ENCODE measurements at places on chromosomes 3 and 15.

DNA sequence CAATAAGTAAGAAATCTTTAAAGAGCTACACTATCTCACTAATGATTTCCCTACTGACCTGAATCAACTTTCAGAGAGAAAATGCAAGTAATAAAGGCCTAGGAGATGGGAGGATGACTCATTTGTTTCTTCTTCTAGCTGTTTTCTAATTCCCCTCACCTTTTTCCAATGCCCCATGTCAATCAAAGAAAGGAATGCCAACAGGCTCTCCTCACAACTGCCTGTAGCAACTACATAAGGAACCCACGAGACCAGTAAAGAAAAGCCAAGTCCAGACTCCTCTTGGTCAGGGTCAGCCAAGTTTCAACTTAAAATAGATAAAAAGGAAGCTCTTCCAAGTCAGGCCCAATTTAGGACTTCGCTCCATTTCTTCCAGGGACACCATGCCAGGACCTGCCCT, 201.9 kb downstream of the TNIK start:
- DNase-seq, result no peak

DNA sequence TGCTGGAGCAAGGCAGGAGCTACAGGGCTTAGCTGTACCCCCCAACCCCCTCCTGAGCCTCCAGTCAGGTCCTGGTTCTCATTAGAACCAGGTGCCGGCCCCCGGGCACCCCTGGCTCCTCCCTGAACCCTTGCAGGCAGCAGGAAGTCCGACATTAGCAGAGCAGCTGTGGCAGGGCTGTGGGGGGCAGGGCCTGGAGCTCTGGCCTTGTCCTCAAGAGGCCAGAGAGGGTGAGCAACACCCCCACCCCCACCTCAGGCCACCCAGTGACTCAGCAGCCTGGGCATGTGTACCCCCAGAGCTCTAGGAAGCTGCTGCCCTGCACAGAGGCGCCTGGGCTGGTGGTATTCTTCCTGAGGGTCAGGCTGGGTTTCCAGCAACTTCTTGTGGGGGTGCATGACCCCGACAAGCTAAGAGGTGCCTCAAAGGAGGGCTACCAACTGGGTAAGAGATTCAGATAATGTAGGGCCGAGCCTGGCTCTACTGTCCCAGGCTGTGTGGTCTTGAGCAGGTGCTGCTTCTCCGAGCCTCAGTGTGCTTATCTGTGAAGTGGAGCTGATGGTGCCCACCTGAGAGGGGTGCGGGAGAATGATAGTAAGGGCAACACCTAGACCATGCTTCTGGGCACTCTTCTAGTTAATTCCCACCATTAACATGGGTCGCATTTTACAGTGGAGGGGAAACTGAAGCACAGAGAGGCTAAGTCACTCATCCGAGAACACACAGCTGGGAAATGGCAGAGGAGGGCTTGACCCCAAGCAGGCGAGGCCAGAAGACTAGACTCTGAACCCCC, 16.0 kb downstream of the H1-8 start:
- DNase-seq, result no peak

GRCh38 chr15:67242708-67243111, 11.8 kb downstream of the AAGAB start:
- no peak for DNase-seq

DNA sequence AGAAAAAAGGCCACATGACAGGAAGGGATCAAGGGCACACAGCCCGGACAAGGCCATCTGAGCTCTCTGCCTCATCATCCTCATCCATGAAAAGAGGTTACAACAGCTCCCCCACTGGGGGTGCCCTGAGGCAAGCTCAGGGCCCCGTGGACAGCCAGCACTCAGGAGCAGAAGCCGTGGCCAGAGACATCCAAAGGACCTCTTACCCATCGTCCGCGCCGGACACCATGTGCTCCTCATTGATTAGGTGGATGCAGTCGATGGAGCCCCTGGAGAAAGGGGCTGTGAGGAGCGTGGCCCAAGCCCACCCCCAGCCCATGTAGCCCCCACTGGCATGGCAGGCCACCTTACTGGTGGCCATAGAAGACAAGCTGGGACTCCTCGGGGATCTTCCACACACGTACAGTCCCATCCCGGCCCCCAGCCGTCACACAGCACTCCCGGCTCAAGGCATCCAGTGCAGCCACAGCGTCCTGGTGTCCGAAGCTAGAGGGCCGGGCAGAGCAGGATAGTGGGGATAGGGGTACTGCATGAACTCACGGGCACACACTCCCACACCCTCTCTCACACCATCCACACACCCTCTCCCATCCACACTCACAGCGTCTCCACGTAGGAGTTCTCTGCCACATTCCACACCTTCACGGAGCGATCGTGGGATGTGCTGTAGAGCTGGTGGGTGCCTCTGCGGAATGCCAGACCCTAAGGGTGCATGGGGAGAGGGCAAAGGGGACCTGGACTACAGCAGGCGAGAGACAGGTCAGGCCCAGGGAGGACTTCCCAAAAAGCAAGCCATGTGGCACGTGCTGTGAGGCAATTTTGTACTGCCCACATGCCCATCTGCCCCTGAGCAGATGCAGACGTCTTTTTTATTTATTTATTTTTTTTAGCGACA, 6.5 kb downstream of the RRP9 start:
- no peak for DNase-seq

GRCh38 chr3:184176377-184177330, 2.0 kb downstream of the AP2M1 start:
- DNase-seq, result peak; percentile 94

- no peak for DNase-seq
These were observed 374.3 kb downstream of the CTNNB1 start for GRCh38 chr3:41573591-41573990.

GRCh38 chr3:48456456-48456855, 9.9 kb downstream of the ATRIP start:
- DNase-seq, result no peak

DNA sequence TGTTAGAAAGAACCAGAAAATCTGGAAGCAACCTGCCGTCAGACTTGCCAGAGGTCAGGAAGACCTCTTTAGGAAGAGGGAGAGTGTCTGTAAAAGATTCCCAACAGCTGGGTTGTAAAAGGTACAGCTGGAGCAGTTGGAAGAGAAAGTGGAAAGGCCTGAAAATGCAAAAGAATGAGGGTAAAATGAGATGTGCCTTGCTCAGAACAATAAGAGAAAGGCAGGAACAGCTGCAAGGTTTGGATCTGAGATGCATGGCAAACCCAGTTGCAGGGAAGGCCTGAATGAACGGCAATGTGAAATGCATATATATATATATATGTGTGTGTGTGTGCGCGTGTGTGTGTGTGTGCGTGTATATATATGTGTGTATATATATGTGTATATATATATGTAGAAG, 88.1 kb downstream of the ZIC1 start:
- no peak for DNase-seq

- no peak for DNase-seq
These were observed 9.4 kb downstream of the FAM174B start for GRCh38 chr15:92646216-92646615.
